Left kidney (tissue), 8 donors: ENCODE measurements at places on chromosomes 13 and 19.

DNA sequence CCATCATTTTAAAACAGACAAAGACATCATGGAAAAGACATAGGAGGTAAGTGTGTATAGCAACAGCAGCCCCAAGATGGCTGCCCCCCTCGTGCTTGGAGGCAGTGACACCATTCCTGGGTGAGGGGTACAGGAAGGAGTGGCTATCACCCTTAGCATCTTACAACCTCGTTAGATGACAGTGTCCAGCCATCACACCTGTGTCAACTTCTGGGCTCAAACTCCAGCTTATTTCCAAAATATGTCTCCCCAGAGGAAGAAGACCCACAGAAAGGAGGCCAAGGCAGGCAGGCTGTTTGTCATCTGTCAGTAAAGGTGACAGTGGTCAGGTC is 27.5 kb downstream of the EPS15L1 start:
- no peak for DNase-seq

DNA sequence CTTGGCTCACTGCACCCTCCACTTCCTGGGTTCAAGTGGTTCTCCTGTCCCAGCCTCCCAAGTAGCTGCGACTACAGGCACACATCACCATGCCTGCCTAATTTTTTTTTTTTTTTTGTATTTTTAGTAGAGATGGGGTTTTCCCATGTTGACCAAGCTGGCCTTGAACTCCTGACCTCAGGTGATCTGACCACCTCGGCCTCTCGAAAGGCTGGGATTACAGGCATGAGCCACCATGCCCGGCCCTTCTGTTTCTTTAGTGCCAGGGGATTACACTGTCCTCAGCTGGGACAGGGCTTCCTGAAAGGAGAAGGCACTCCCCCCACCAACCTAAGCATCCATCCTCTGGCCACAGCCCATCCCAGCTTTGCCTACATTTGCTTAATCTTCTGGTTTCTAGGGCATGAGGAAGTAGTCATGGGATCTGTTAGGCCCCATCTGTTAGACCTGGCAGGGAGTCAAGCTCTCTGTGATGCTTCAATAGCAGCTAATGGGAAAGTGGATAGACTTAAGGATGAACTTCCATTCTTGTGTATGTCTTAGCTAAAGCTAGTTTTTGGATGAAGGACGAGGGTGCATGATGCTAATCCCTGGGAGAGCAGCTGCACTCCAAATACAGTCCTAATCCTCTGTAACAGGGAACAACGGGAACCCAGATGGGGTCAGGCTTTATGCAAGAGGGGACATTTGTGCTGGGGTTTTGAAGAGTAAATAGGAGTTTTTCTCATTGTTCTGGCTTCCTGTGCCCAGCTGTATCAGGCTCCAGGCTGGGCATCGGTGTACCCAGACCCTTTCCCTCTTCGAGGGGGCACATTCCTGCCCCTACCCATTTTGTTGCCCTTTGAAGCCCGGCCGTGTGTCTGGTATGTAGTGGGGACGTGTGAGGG is 2.6 kb downstream of the VAV1 start:
- no peak for DNase-seq

DNA sequence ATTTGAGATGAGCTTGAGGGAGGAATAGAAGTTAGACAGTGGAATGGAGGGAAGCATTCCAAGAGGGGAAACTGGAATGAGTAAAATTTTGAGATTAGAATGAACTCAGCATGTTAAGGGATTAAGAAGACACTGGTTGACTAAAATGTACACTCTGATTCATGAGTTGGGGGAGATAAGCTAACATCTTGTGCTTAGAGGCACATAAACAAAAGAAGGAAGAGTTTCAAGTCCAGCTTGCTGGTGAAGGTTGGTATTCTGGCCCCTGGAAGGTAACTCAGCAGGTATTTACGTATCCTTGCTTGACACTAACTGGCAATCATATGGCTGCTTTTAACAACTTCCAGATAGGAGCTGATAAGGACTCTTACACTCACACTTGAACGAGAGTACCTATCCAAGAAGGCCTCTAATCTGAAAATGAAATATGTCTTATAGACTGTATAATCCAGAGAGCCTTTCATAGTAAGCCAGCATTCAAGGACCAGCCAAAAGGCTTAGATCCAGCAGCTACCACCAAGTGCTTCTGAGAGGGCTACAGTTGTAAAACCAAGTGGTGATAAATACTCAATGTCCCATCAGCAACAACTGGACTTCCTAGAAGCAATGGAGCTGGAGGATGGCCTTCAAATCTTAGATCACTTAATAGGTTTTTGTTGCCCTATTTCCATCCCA is 149.7 kb upstream of the SERP2 start:
- DNase-seq, result no peak

DNA sequence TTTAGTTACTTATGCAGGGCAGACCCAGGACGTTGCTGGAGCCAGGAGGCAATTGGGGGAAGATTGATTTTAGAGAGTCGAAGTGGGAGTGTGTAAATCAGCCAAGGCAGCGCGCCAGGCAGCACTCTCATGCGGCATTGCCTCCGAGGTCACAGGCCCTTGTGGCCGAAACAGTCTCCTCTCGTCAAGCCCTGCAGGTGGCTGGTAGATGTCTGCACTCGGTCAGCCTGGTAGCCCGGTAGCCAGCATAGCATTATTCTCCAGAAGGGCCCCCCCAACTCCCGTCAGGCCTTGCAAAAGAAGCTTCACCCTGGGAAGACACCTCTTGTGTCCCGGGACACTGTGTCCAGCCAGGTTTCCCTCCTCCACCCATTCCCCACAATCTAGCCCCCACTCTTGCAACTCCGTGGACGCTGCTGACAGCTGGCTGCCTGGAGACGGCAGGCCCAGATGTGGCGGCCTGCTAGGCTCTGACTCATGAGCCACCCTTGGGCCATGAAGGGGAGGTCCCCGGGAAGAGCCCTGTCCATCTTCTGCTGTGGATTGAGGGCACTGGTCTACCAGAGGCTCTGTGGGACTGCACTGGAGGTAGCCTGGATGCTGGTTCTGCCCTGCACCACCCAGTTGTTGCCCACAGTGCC is 2.6 kb upstream of the PEPD start:
- DNase-seq, result no peak

GRCh38 chr19:30116984-30117555 is 175.0 kb downstream of the URI1 start:
- peak; percentile 37 for DNase-seq
